RWPE2 (cell line): ENCODE measurements at places on chromosomes 2 and 18.

GRCh38 chr2:219060821-219061791 is at the start of gene IHH:
TSS of gene IHH (minus strand) at chr2:219060921. CDS start at chr2:219060467, 454 bp downstream.
- no peak for DNase-seq

- DNase-seq: no peak
Measured at GRCh38 chr2:106065268-106065982, 128.7 kb downstream of the UXS1 start.

GRCh38 chr18:43501099-43501498 is 223.8 kb upstream of the SYT4 start:
- DNase-seq: no peak

- DNase-seq: no peak
Measured at GRCh38 chr2:68878753-68879152, 7.6 kb upstream of the BMP10 start.

DNA sequence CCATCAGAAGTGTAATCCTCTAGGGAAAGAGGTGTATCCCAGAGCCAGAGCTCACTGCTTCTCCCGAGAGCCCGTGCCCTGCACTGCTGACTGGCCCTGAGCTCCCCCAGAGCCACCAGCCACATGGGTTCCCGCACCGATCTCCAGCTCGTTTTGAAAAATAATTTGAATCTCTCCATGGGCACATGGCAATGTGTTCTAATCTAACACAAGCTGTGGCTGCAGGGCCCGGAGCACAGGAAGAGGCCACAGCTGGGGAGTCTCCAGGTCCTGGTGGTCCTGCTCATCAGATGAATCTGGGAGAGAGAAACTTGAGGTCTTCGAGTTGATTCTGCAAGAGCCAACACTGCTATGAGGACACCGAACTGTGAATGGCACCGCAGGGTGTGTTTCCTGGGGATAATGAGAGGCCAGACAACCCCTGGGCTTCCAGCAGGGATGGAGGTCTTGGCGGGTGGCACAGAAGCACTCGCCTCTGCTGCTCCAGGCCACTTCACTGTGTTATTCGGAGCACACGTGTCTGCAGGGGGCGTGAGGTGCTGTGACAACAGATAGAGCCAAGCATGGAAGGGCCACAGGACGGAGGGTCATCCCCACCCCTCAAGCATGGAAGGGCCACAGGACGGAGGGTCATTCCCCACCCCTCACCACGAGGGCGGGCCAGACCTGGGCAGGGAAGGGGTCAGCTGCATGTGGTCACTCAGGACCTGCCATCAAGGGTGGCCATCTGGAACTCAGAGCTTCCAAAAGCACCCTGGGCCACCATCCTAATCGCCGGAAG is 196.8 kb downstream of the NDUFA10 start:
- no peak for DNase-seq

DNA sequence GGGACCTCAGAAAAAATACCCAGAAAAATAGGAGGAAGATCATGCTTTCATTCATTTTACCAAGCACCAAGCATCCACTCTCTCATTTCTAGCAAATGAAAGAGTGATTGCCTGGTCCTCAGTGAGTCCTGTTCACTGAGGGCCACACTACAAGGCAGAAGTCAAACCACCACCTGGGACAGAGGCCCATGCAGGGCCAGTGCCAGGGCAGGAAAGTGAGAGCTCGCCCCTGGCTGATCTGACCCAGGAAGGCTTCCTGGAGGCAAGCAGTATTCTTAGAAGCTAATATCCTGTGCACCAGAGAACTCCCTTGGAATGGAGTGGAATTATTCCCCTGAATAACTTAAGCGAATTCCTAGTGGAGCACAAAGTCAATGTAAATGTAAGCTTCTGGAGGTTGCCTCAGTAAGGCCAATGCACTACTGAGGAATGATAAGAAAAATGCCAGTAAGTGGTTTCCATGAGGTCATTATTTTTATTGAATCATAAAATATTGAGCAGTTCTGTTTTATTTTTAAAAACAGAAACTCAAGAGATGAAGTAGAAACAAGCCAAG is 191.6 kb upstream of the ID2 start:
- DNase-seq: no peak

- DNase-seq: no peak
Measured at GRCh38 chr2:10525573-10526265, 77.6 kb upstream of the ODC1 start.

DNA sequence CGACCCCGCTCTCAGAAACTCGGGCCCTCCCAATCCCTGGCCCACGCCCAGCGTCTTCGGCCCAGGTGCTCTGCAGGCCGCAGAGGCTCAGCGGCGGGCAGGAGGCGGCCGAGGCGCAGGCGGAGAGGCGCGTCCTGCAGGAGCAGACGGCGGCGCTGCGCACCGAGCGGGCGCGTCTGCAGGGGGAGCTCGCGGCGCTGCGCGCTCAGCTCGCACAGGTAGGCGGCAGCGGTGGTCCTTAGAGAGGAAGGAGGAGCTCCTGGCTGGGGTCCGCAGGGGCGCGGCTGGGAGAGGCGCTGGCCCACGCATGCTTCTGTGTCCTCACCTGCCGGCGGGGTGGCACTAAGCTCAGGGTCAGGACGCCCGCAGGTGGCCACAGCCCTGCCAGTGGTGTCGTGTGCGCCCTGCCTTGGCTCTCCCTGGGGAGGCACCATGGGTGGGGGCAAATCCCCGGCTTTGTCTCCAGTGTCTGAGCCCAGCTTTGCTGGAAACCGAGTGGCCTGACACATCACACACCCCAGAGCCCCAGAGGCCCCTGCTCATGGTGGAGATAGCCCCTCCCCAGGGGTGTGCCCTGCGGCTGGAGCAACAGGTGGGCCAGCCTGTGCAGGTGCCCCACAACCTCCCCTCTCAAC is 14.9 kb upstream of the SNED1 start:
- DNase-seq: peak; percentile 44

GRCh38 chr2:27118525-27119329 is at the start of gene CGREF1:
TSS of gene CGREF1 (minus strand) at chr2:27119128. CDS start at chr2:27104366, 14,762 bp downstream.
- no peak for DNase-seq

DNA sequence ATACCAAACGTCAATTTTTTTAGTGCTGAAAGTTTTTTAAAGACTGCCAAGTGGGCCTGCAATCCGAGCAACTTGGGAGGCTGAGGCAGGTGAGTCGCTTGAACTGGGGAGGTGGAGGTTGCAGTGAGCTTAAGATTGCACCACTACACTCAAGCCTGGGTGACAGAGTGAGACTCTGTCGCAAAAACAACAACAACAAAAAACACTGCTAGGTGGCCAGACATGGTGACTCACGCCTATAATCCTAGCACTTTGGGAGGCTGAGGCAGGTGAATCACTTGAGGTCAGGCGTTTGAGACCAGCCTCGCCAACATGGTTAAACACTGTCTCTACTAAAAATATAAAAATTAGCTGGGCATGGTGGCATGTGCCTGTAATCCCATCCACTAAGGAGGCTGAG is 202.8 kb upstream of the COPS8 start:
- DNase-seq: no peak
